Hematopoietic multipotent progenitor cell treated with erythropoietin and hydrocortisone succinate and interleukin-3 and kit ligand, for 4 days (in vitro differentiated cells): ENCODE measurements at places on chromosomes 6 and 20.

GRCh38 chr6:129777371-129777770 lies 67.4 kb upstream of the ARHGAP18 start:
- no peak for DNase-seq

- no peak for DNase-seq
These were observed 17.8 kb upstream of the COL19A1 start for GRCh38 chr6:69848552-69848951.

GRCh38 chr20:40807821-40808170 lies 118.8 kb upstream of the MAFB start:
- no peak for DNase-seq

GRCh38 chr20:62623488-62624324 lies 18.6 kb upstream of the SLCO4A1 start:
- peak; percentile 98 for DNase-seq

DNA sequence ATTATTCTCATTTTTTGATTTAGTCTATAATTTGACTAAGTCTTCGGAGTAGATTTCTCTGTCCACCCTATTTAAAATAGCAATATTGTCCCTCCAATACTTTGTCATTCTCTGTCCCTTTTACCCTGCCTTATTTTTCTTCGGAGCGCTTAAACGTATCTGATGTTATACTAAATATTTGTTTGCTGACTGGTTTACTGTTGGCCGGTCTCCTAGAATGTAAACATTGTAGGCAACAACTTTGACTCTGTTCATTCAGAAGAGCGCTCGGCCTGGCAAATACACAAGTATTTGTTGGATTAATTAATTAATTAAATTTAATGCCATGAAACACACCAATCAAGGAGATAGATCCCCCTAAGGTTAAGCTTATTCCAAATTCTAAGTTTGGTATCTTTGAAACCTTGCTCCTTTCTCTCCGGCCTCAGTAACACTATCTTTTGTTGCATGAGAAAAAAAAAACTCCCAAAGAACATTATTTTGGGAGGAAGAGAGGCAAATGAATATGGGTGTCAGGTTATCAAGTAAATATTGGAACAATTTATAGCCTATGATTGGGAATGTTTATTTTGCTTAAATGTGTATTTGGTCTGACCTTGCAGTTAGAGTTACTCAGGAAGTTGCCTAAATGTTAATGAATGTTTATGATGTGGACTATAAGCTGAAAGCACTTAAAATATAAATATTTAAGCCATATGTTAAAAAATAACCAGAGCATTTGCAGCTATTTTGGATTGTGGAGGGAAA lies 231.1 kb downstream of the SOX4 start:
- DNase-seq, result no peak

DNA sequence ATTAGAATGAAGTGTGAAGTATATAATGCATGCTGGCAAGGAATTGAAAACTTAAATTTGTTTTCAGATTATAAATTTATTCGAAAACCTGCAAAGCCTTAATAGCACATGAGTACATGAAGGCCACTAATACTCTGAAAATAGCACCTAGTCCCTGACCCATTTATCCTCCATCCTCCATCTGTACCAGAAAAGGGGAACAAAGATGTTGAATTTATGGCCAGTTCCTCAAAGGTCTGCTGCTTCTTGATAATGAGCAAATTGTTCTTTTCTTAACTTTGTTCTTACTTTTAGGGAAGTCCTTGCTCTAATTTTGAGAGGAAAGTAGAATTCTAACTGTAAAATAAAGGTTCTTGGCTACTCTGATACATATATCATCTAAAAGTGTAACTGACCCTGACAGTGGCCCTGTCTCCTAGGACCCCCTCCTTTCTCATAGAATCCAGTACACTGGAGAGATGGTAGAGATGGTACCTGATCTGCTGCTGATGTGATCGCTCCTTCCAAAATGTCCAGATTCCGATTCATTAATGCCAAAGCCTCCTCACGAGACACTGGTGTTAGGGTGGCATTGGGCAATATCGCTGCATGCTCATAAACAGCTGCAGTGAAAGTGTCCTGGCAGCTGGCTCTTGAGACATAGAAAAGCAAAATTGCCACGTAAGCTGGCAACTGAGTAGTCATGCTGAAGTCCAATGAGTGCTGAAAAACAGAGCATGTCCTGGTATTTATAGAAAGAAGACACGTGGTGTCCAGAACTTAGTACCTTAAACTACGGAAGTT lies at the start of gene VNN1:
Gene VNN1, minus strand, starts transcription at position 704 of the 783 bp plus-strand sequence. Its CDS starts 20 bp downstream, at position 684.
- peak; percentile 92 for DNase-seq

DNA sequence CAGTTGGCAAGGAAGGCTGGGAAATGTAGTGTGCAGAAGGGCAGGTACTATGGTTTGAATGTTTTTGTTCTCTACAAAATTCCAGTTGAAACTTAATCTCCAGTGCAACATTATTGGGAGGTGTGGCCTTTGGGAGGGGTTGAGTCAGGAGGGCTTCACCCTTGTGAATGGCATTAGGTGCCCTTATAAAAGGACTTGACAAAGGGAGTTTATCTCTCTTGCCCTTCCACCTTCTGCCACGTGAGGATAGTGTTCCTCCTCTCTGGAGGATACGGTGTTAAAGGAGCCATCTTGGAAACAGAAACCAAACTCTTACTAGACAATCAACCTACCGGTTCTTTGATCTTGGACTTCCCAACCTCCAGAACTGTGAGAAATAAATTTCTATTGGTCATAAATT lies 82.2 kb upstream of the LRFN2 start:
- peak; percentile 27 for DNase-seq

GRCh38 chr20:50470264-50470858 lies 39.8 kb upstream of the PTPN1 start:
- no peak for DNase-seq

- DNase-seq, result no peak
These were observed 569 bp upstream of the CDC5L start for GRCh38 chr6:44386929-44387345.

DNA sequence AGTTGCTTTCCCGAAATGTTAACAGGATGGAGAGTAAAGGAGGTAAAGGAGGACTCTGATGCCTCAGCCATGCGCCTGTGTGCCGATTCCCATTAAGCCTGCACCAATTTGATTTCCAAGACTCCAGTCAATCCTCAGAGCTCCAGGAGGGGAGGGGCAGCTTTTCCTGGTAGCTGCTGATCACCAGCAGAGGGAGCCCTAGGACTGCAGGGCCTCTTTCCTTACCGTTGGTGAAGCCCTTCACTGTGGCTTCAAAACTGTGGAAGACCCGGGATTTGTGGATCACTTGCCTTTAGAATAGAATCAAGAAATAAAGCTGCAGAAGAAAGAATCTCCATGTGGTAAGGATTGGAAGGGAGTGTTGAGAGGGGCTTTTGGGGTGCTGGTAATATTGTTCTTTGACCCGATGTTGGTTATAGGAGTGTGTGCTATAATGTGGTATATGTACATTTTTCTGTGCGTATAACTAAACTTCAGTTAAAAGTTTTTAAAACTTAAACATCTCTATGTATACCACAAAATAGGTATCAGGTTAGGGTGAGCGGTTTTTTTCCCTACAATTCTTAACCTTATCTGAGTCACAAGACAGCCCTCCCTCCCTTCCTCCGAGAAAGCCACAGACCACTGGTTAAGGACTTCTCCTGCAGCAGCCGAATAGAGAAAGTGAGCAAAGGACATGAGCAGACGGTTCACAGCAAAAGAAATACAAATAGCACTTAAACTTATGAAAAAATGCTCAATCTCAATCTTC lies 6.9 kb upstream of the OSER1 start:
- DNase-seq, result peak; percentile 90

DNA sequence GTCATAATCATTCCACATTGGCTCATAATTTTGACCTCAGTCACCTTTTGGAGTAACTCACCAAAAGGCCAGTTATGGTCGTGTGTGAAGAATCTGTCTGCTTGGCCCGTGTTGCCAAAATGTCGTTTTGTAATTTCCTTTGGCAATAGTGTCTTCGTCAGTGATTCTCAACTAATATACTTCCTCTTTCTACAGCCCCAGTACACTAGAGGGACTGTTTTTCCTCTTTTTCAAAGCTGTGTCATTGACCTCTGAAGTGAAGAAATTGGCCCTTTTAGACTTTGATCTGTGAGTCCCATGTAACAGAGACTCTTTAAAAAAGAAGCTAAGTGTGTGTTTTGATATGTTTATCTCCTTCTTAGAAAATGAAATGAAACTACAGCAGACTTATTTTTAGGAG lies 5.2 kb downstream of the FOXO3 start:
- DNase-seq, result peak; percentile 92

DNA sequence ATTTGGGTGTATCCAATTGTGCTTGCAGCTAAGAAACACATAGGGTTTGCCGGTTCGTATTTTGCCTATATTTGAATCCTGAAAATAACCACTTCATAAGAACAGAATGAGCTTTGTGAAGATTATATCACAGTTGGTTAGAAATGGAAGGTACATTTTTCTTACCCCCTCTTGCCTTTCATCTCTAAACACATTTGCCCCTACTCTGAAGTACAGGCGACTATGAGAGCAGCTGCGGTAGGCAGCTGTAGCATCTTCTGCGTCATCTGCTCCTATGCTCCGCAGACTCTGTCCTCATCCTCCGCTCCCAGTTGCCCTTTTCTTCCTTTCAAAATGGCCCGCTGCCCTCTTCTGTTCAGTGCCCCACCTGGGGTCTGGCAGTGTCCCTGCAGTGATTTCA lies 47.6 kb upstream of the REV3L start:
- DNase-seq, result no peak

- DNase-seq, result no peak
These were observed 47.7 kb downstream of the STMND1 start for GRCh38 chr6:17149571-17149970.

GRCh38 chr6:7953753-7954152 lies 43.2 kb upstream of the TXNDC5 start:
- no peak for DNase-seq

- DNase-seq, result peak; percentile 43
These were observed 68.7 kb downstream of the TOX2 start for GRCh38 chr20:43983359-43983758.

GRCh38 chr6:169370054-169370453 lies 116.4 kb upstream of the THBS2 start:
- no peak for DNase-seq

GRCh38 chr6:13762611-13763441 lies 51.2 kb upstream of the RANBP9 start:
- DNase-seq, result peak; percentile 85

- DNase-seq, result no peak
These were observed 26.1 kb upstream of the DSP start for GRCh38 chr6:7515363-7515762.

DNA sequence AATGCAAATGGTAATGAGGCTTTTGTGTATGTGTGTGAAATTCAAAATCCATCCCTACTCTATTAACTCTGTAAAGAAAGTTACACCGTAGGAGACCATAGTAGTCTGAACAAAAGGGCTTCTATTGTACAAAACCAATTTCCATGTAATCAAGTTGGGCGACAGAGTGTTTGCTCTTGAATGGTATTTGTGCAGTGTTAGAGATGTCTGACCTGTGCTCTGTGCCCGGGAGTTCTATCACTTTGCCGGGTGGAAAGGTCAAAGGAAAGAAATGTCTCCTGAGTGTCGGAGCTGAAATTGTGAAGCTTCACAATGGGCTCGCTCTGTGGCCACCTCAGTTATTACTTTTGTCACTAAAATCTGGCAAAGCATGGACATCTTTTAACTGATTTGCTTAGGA lies 312.0 kb downstream of the SAMD5 start:
- no peak for DNase-seq

DNA sequence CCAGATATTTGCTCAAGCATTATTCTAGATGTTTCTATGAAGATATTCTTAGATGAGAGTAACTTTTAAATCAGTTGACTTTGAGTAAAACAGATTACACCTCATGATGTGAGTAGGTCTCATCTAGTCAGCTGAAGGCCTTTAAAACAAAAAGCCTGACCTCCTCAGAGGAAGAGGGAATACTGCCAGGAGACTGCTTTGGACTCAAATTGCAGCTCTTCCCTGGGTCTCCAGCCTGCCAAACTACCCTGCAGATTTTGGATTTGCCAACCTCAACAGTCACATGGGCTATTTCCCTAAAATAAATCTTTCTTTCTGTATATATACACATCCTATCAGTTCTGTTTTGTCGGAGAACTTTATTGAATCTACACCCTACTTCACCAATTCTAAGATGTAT lies 182.5 kb upstream of the TENT5A start:
- DNase-seq, result no peak

- no peak for DNase-seq
These were observed 33.2 kb upstream of the TASP1 start for GRCh38 chr20:13671916-13672378.

DNA sequence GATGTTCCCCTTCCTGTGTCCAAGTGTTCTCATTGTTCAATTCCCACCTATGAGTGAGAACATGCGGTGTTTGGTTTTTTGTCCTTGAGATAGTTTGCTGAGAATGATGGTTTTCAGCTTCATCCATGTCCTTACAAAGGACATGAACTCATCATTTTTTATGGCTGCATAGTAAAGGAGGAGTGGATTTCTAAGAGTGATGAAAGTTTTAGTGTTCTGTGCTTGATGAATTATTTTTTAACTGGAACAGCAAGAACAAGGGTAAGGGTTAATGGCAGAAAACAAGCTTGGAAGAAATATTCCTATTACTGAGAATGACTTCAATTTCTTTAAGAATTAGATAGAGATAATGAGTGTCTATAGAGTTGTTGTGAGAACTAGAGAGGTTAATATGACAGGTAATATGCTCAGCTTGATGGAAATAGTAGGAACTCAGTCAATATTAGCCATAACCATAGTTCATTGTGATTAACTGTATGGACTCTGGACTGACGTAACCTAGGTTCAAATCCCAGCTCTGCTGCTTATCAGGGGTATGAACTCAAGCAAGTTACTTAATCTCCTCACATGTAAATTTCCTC lies 190.0 kb downstream of the RPS12 start:
- DNase-seq, result no peak

DNA sequence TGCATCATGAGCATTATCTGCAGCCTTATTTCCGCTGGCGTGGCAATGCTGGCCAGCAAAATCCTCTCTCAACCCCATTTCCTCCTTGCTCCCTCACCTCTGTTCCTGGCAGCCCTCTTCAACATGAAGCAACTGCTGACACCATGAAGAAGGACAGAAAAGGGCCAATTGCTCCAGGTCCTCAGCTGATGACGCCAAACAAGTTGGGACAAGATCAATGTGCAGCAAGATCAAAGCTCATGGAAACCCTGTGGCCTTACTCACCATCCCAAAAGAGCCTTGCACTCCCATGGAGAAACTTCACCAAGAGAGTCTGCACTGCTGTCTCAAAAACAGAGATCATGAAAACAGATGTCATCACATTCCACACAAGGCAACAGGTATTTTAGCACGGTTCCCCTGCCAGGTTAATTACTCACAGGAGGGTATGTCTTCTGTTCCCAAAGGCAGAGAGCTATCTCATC lies 7.4 kb downstream of the GFOD1 start:
- DNase-seq, result no peak

GRCh38 chr6:28212510-28213212 lies 12.4 kb upstream of the ZSCAN9 start:
- peak; percentile 88 for DNase-seq

DNA sequence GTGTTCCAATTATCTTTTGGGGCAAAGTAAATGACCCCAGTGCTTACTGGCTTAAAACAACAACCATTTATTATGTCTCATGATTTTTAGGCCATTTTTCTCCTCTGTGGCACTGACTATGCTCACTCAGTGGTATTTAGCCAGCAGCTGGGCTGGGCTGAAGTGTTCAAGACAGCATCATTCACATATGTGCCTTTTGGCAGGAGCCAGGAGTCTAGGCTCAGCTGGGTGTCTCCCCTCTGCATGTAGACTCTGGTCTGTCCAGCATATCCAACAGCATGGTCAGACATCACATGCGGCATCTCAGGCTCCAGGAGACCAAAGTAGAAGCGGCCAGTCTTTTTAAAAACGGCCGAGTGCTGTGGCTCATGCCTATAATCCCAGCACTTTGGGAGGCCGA lies 120.3 kb upstream of the TOP1 start:
- no peak for DNase-seq
